ENCODE measurements at places on chromosomes 2 and 18. TPM values are rescaled to one million over a fixed set of nuclear protein-coding genes. Genes with fewer than 3 reads are reported as not detected.
A peak's percentile ranks its signal among the peaks of the same experiment; 100 is the strongest.

DLGAP1 gene
- total RNA-seq: under 0.01 TPM

CMPK2 gene
- 0.64 TPM for total RNA-seq

PTPRN gene
- total RNA-seq: not detected

SLC5A7 gene
- not detected for total RNA-seq

SH3RF3 gene
- 8.9 TPM for total RNA-seq

FBXO36 gene
- total RNA-seq: 1.2 TPM

GRCh38 chr2:109382951-109383350, 230.8 kb downstream of the SEPTIN10 start:
- DNase-seq: peak; percentile 56

- DNase-seq: no peak
Observed at GRCh38 chr2:240425697-240426096, 9.8 kb upstream of the GPC1 start.

GRCh38 chr18:63881851-63882250, 5.7 kb upstream of the SERPINB2 start:
- peak; percentile 52 for DNase-seq

DNA sequence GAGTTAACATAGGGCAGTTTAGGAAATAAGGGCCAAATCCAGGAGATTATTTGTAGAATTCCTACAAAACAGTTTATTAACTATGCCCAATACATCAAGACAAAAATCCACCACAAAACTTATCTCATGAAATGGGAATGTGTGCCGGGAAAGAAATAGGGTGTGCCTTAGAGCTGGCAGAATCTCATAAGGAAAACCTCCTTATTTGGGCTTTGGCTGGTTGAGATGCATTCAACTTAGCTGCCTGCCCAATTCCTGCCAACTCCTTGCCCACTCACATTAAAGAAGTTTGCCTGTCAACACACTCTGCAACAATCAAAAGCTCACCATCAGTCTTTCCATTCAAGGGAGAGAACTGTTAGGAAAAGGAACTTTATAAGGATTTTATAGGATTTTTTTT, 500.6 kb downstream of the SATB2 start:
- no peak for DNase-seq

DNA sequence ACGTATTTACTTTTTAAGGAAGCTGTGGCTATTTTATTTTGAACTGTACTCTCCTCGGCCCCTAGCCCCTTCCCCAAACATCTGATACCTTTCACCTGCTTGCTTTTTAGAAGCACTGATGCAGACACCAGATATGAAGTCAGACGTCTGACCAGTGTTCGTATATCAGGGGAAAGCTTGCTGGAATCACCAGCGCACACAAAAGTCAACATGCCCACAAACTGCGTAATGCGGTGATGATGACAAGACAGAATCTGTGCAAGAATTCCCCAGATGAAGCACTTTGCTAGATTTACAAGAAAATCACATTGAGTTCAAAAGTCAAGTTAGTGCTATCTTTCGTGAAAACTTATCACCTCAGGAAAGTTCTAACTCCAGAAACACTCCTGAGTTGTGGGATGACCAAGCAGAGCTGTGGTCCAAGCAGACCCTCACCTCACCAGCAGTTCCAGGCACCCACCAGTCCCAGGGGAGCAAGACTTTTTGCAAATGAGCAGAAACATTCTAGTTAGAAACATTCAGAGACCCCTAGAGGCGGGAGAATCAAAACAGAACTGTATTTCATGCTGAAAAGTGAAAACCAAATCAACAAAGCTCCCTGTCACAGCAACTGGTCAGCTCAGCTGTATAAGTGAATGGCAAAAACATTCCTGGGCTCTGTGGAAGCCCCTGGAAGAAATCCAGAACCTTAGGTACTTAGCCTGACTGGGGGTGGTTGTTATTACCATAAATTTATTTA, 55.7 kb downstream of the INO80C start:
- DNase-seq: no peak

- DNase-seq: peak; percentile 46
Observed at GRCh38 chr2:234496055-234496834, 636 bp downstream of the ARL4C start.

GRCh38 chr2:73776869-73777519, 2.9 kb downstream of the DUSP11 start:
- no peak for DNase-seq

- no peak for DNase-seq
Observed at GRCh38 chr2:24920809-24921441, 888 bp upstream of the ADCY3 start.

GRCh38 chr18:71809711-71810110, 734.4 kb downstream of the CBLN2 start:
- no peak for DNase-seq

- DNase-seq: no peak
Observed at GRCh38 chr2:39216346-39217191, 27.2 kb downstream of the CDKL4 start.

- DNase-seq: no peak
Observed at GRCh38 chr2:143808166-143808565, 678.9 kb downstream of the ARHGAP15 start.

GRCh38 chr2:105856581-105856980, 111.9 kb downstream of the NCK2 start:
- DNase-seq: no peak

GRCh38 chr2:70627211-70627898, 73.7 kb upstream of the TGFA start:
- peak; percentile 41 for DNase-seq

DNA sequence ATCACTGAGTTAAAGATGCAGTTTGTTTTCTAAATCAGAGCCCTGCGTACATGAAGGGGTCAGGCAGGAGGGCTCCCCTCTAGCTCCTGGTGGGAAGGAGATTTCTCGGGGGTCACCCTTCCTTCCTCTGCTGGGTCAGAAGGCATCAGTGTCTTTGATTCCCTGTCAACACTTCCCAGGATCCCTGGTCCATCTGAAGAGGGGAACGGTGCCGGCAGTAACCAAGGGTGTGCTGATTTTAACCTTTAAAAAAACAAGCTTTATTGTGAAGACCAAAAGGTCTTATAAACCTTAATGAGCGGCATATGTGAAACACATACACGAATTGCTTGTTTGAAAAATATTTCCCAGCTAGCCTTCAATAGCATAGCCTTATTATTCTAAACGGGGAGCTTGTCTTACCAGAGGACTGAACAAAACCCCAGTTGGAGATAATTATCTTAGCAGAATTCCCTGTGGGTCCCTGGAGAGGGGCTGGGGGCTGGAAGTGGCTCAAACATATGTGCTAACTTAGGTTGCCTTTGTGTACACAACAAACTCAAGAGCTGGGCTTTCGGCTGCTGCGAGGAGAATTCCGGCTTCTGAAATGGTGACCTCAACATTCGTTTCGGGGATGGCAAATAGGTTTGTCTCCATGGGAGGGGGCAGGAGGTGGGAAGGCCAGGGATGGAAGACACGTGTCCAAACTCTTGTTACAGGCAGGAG, 114.9 kb upstream of the MYCN start:
- no peak for DNase-seq

DNA sequence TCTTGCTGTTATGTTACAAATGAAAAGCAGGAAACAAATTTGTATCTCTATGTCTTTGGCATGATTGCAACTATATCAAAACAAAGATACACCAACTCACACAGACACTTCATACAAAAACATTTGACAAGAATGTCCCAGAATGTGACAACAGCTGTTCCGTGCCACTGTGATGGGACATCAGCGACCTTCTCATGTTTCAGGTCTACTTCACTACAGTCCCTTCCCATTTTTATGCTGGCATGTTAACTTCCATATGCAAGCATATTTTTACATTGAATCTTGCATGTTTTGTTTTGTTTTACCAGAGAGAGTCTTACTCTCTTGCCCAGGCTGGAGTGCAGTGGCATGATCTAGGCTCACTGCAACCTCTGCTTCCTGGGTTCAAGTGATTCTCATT, 71.2 kb downstream of the STK25 start:
- DNase-seq: no peak

GRCh38 chr2:78699696-78700095, 325.8 kb upstream of the REG3G start:
- no peak for DNase-seq

- no peak for DNase-seq
Observed at GRCh38 chr18:1499265-1499664, 594.6 kb downstream of the ADCYAP1 start.

- no peak for DNase-seq
Observed at GRCh38 chr2:196431957-196432356, 207.6 kb upstream of the CCDC150 start.

GRCh38 chr2:221283896-221284545, 288.1 kb downstream of the EPHA4 start:
- DNase-seq: no peak

DNA sequence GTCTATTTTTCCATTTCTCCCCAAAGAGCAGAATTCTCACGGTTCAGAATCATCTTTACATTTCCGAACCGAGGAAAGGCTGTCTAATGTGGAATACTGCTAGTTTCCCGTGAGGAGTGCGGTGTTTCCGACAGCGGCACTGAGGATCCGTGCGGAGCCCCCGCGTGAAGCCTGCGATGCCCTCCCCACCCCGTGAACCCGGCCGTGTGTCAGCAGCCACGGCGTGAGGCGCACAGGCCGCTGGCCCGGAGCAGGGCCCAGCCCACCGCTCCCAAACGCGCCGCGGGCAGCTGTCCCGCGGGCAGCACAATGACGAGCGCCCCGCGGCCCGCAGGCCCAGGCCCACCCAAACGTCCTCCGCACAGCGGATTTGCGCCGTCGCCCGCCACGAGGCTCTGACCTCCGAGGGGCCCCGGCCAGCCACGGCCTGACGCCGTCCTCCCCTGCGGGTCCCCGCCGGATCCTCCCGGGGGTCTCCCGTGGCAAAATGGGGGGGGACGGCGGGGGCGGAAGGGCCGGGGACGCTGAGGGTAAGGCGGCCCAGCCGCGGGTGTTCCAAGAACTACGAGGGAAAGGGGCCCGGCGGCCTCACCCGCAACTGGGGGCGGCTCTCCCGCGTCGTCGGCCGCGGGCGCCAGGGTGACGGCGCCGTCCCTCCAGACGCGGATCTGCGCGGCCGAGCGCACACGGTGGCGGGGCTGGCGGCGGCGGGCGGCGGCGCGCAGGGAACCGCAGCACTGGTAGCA, 796 bp downstream of the SPIRE1 start:
- DNase-seq: peak; percentile 67

DNA sequence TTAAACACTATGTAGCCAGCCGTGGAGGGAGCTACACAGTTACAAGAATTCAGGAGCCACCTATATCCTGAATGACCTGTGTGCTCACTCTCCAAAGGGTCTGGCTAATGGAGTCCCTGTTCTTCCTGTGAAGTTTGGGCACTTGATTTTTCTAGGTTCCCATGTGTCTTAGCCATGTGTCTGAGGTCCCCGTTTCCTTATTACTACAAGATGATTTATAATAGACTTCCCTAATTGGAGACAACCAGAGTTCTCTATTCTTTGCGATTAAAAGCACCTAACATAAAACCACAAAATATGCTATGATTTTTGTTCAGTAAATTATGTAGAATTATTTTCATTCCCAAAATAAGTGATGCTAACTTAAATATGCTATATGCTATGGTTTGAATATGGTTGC, 83.4 kb downstream of the PDK1 start:
- DNase-seq: no peak

DNA sequence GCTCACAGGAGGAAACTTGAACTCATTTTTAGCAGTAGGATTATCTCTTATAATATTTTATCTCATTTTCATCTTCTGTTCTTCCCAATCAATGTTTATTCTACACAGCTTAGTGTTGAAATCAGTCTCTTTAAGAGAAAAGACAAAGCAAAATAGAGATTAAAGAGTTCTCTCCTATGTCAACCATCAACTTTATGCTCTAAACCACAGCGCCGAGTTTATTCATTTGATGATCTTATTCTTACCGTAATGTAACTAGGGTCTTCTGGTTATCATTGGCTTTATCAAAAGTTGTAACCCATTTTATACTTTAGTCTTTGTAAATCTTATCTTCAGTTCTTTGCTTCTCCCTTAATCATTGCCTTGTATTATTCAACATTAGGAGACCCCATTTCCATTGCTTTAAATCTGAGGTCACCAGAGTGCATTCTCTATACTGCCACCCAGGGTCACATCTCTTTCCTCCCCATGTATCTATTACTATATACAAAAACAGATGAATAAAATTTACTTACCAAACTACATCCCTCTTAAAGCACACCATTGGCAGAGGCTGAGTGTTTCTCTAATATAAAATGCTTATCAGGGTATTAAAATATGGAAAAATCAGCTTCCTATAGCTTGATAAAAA, 22.8 kb upstream of the ERMN start:
- no peak for DNase-seq

GRCh38 chr2:157830696-157831570, 45.2 kb downstream of the ACVR1 start:
- peak; percentile 65 for DNase-seq

DNA sequence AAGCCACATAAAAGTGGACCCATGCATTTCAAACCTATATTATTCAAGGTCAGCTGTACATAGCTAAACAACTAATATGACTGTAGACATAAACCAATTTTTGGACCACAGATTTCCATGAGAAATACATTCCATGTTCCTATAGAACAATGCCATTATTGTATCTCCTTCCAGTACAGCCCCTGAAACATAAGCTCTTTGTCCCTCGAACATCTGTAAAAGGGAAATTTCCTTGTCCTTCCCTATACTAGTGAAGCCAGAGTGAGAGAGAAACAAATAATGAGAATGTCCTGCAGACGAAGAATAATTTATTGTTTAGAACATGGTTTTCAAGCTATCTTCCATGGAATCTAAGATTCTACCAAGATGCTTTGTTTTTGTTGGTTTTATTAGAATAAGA, 75.3 kb downstream of the GORASP2 start:
- no peak for DNase-seq

- no peak for DNase-seq
Observed at GRCh38 chr18:9709304-9709877, 1.3 kb downstream of the RAB31 start.

DNA sequence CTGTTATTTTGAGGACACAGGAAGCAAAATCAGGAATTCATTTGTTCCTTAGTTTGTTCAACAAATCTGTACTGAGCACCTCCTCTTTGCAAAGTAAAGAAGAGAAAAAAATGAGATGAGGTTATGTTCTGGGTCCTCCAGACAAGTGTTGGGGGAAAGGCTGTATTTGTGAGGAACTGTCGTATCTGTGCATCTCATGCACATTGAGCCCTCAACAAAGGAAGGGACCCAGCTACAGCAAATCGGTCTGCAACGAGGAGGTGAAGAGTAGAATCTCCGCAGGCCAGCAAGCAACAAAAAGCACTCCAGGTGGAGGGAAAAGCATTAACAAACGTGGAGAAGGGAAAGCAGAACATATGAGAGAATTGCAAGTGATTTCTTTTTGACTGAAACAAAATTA, 143.0 kb upstream of the CYP1B1 start:
- no peak for DNase-seq

DNA sequence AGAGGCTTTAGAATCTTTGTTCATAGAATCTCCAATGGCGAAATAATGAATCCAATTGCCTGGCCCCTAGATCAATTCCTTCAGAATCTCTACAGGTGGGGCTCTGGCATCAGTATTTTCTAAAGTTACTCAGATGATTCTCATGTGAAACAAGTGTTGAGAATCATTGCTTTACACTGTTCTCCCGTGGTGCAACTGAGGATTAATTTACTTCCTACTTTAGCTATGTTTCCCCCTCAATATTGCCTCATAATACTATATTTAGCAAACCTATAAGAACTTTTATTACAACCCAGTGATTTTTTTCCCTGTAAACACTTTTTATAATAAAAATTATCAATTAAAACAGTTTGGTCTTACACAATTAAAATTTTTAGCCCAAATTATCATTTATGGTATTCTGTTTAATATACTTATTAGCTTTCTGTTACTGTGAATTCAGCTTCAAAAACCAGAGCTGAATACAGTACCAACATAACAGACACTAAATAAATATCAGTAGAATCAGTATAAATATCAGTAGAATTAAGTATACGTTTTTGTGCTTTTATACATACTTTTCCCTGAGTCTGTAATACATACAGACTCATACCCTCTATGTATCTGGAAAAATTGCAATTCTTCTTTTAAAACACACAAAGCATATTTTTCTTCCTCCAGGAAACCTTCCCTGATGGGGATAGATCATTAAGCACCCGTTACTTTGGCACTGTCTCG, 20.8 kb downstream of the SLC38A11 start:
- no peak for DNase-seq
